Body of pancreas (tissue), 4 donors: ENCODE measurements at places on chromosomes 12 and 14.

GRCh38 chr14:95043314-95043713, 114.0 kb downstream of the DICER1 start:
- DNase-seq, result no peak

DNA sequence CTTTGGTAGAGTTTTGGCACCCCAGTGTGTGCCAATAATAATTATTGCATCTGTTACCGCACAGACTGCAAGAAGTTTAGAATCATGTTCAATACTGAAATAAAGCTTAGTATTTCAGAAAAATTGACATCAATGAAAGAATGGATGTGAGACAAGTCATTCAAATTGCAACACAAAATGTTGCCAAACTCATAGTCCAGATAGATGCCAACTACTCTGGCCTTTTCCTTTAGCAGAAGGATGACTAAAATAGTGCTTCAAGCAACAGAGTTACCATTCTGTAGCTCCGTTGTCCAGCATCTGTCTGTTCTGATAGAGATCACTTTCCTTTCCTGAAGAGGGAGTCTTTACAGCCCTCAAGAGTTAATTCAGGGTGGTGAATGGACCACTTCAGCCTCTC, 77.5 kb downstream of the LIN7A start:
- DNase-seq, result no peak

DNA sequence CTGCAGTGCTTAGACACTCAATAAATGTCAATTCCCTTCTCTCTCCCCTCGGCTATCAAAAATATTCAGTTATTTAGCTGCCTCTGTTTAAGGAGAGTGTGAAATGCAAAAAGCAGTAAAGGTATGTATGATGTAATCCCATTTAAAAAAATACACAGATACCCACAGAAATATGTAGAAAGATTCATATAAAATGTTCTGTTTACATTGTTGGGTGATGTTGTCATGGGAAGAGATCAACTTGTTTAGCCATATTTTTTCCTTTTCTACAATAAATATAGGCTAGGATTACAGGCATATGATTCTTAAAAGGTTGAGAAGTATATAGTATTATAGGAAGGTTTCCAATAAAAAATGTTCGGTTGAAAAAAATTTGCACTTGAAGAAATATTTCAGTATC, 7.8 kb downstream of the PPP2R3C start:
- DNase-seq, result no peak

DNA sequence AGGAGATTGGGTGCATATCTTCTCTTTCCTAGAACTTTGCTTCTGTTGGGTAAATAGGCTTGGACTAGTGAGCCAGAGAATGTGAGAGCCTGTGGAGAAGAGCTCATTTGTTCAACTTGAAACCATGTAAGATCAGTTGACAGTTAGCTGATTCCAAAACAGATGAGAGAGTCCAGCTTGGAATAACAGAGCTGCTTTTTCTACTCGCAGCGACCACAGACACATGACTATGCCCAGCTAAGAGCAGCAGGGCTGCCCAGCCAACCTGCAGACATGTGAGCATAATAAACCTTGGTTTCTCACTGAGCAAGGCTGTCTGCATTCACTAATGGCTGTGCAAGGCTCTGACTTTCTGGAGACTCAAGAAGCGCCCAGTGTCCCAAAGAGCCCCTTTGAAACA, 209.2 kb downstream of the C12orf75 start:
- DNase-seq, result no peak

DNA sequence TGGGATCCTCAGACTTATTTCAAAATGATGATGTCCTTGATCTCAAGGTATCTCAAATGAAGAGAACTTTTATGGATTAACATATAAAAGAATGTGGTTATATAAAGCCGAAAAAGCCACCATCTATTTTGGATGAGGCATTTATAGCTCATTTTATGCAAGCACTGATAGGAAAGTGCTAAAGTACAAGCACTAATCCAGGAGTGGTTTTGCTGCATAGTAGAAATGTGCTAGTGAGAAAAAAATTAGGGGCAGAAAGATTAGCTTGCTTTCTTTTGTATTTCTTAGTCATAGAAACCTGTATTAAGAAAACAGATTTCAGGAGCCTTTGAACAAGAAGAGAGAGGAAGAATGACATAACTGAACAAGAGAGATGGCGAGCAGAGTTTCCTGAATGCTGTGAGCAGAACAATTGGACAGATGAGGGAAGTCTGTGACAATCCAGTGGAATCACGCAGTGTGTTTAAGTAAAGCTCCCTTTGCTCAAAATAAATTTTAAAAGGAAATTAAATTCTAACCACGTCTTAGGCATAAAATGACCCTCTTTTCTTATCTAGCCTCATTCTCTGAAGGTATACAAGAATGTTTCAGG, 238.2 kb upstream of the NOVA1 start:
- DNase-seq, result no peak

- no peak for DNase-seq
Measured at GRCh38 chr14:99627100-99627499, 17.8 kb upstream of the HHIPL1 start.

DNA sequence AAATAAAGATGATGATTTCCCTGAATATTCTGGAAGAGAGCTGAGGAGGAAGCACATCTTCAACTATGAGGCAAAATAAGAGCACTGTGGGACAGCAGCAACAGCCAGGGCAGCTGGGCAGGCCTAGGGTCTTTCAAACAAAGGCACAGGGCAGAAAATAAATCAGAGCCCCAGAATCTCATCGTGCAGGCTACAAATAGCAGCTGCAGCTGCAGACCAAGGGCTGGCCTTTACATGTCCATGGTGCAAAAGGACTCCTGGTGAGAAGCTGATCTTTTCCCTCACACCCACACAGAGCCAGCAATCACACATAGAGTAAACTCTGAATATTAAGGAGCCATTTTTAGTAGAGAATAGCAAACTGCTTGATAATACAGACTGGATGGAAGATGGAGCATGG, 13.6 kb upstream of the MYBPC1 start:
- no peak for DNase-seq

GRCh38 chr12:48329199-48329939, 21.4 kb downstream of the ZNF641 start:
- no peak for DNase-seq

DNA sequence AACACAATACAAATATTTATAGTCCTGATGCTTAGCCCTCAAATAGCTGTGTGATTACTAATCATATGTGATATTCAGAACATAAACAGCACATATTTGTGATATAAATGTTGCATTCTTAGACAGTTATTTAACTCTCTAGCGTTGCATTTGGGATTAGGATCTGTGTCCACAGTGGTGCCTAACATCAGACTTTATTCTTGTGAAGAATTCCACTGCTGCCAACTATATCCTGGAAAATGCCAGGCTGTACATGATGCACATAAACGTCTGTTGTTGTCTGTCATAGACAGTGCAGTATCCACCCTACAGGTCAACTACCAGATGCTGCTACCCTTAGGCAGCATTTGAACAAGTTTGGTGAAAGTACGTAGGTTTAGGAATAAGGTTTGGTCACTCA, 39.0 kb downstream of the SLC38A4 start:
- DNase-seq, result no peak

- DNase-seq, result no peak
Measured at GRCh38 chr14:77043177-77043983, 14.9 kb upstream of the IRF2BPL start.

DNA sequence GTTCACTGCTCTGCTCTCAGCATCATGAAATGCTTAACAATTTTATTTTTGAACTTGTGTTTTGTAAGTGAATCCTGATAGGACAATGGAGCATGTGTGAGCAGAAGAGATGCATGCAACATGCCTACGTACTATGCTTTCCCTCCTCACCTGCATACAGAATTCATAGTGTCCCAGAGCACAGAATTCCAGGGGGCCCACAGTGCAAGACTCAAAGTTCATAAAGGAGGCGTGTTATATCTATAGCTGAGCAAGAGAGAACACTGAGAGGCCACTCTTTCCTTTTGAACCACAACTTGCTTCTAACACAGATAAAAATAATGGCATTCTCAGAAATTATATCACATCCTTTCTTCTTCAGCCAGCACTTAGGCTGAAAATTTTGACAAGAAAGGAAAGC, 28.8 kb downstream of the BHLHE41 start:
- DNase-seq, result no peak

- DNase-seq, result no peak
Measured at GRCh38 chr14:93947282-93947681, 20.1 kb downstream of the FAM181A start.

DNA sequence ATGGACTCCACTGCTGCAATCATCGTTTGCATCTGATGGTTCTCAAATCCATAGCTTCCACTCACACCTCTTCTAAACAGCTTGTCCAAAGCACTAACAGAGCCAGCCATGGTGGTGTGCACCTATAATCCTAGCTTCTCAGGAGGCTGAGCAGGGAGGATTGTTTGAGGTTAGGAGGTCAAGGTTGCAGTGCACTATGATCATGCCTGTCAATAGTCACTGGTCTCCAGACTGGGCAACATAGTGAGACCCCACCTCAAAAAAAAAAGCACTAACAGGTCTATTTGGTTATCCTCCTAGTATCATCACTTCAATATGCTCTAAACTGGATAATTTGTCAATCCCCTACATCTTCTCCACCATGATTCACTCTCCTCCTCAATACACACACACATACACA, 63.2 kb downstream of the TTC9 start:
- DNase-seq, result no peak

DNA sequence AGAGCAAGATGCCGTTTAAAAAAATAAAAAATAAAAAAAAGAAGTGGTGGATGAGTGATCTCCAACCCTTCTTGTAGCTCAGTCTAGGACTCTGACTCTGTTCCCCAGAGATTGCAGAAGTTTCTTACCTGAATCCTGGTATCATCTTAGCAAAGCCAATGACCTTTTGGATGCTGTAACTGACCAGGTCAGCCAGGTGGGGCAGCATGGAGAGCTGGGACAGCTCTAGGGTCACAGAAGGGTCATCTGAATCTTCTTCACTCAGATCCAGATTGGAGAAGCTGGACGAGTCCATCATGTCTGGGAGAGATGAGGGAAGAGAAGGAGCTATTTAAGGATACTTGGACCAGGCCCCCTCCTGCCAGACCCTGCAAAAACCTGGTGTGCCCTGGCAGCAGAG, 35.8 kb upstream of the HDAC7 start:
- no peak for DNase-seq

DNA sequence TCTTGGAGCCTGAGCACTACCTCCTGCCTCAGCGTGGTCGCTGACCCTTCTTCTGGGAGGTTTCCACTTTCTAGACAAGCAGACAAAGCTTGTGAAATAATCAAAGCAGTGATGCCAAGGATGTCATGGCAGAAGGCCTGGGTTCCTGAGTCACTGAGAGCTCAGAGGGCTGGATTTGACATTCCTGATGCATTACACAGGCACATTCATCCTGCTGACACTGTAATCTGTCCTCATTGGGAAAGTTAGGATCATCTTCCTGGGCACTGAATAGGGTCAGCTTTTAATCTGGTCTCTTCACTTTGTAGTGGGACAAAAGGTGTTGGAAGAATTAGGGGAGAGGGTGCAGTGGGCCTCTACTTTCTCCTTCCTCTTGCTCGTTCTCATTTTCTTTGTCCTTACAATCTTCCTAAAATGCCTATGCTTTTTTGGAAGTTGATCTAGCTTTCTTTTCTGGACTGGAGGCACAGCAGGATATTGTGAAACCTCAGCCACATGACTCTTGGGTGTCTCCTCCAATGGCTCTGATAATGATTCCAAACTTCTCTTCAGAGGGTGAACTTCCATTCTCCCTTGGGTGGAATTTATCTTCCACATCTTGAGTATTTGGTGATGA, 29.6 kb downstream of the EEA1 start:
- peak; percentile 37 for DNase-seq

- DNase-seq, result peak; percentile 81
Measured at GRCh38 chr12:120356567-120357030, 12.4 kb downstream of the MSI1 start.

DNA sequence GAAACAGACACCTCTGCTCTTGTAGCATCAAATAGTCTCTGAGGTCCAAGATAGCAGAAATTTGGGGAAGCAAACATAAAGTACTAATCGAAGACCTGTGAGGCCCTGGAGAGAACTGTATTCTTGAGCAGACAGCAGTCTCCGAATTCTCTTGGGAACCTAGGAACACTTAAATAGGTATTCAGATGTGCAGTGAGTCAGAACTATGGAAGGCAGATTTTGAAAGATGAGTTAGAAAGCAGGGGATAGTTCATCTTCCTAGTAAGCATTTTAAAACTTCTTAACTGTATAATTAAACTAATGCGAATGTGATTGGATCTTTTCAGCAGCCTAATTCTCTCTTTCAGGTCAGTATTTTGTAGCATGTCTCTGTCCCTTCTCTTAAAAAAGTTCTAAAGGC, 30.6 kb downstream of the NAA30 start:
- DNase-seq, result no peak

DNA sequence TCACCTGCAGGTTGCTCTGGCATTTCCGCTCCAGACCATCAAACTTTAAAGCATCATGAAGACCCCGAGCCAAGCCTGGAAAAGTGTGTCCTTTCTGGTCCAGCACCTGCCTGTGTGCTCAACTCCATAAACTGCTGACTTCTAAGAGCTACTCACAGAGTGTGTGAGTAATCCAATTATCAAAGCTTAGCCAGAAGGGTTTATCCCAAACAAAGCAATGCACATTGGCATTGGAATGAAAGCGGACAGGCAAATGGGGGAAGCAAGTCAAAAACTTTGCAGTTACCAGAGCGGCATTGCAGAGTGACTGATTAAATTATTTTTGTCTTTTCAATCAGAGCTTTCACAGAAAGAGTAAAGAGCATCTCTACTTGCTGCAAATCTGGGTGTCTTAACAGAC, 1262.4 kb upstream of the SEL1L start:
- no peak for DNase-seq

- no peak for DNase-seq
Measured at GRCh38 chr12:17918013-17918412, 172.0 kb downstream of the RERGL start.

DNA sequence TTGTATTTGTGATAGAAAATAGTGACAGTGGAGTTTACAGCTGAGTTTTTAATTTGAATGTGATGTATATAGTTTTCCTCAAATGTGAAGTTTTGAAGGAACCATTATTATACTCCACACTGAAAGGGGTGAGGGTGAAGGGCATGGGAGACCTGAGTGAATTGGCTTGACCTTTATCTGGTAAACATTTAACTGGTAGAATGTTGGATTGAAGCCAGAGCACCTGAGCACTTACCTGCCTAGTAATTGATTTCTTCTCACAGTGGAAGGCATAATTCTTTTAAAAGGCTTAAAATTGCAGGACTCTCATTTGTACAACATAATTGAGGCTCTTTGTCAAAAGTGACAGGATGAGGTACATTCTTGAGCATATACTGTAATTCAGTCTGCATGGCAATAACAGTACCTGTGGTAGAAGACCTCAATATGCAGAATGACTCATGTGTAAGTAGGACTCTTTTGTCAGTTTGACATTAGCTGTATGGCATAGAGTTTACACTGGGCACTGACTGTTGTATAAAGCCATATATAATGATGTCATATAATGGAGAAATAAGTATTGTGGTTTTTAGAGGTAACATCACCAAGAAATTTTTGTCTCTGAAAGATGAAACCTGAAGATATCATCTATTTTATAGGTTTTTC, 309.6 kb downstream of the TMTC2 start:
- DNase-seq, result peak; percentile 54
